ENCODE measurements at places on chromosomes 2 and 18.

GRCh38 chr2:19592197-19592596, 233.8 kb upstream of the OSR1 start:
- no peak for DNase-seq

- DNase-seq, result no peak
These were observed 95.3 kb upstream of the BZW1 start for GRCh38 chr2:200716386-200716785.

DNA sequence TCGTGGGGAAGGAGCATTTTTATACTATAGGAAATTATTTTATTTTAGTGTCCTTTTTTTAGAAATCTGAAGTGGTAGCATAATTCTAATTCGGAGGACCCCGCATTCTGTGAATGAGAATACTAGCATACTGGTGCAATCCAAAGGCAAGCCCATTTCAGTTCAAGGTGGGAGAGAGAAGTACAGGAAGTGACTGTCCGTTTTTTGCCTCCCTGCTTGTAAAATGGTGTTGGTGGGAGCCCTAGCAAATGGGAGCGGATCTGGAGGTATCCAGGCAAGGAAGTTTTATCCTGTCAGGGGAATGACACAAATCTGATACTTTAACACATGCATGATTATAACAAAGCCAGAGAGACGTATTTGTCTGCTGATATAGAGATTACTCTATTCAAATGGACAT, 141.7 kb downstream of the ESCO1 start:
- DNase-seq, result no peak

DNA sequence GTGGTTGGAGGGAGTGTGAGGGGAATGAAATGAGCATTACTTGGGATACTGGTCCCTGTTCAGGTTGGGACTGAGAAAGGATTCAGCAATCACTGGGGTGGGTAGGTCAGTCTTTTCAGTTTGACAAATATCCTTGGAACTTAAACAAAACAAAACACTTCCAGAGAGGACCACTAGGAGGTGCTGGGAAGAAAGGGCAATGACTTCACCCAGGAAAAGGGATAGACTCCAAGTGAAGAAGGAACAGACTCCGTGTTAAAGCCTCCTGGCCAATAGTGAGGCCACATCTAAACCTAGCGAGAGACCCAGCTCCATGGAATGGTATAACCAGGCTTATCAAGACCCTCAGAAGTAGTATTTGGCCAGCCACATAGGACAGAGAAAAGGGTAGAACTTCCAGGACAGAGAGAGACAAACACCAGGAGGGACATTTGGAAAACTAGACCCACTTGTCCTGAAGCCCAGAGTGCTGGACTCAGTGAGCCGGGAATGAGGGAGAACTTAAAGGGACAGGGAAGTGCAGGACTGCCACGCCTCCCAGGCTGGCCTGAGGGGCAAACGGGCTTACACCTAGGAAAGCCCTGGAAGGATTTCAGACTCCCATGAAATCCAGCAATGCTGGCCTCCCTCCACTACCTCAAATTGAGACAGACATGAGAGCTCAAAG, 19.6 kb upstream of the KCNG3 start:
- peak; percentile 41 for DNase-seq

DNA sequence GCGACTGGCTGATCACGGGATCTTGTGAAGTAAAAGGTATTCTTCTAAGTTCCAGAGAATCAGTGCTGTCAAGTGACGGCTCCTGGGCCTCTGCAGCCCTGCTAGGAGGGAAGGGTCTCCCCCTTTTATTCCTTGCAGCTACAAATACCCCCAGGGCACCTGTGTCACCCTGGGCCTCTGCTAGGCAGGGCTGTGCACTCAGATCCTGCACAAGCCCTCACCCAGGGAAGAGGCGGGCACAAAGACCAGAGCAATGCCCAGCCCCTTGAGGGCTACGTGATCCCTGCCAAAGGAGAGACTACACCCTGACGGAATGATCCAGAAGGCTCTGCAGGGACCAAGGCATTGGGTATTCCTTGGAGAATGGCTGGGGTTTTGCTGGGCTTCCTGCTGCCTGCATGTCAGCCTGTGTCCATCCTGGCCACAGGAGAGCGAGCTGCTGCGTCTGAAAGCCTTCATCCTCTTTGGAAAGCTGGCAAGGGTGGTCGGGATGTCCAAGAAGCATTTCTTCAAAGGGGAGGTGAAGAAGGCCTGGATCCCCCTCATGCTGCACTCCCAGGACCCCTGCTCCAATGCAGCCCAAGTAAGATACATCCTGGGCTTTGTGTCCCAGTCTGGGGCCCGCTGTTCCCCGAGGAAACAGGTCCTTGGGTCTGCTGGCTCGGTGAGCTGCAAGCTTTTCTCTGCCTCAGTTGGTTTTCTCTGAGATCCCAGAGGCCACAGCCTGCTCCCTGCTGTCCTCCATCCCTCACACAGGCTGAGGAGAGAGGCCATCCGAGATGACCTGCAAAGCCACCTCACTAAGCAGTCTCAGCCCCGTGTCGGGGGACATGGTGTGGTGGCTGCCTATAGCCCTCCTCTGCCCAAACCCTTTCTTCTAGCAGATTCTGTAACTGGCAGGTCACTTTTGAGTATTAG, 24.9 kb downstream of the HJURP start:
- DNase-seq, result no peak

- DNase-seq, result no peak
These were observed 28.0 kb downstream of the AGAP1 start for GRCh38 chr2:235521844-235522243.
